Stimulated activated CD8-positive, alpha-beta memory T cell treated with anti-CD3 and anti-CD28 coated beads, Interleukin-7, amount 100 ng/mL, for 48 hours (primary cell): ENCODE measurements at places on chromosomes 16 and 17.

GRCh38 chr16:20971401-20971800 lies 70.8 kb downstream of the LYRM1 start:
- no peak for DNase-seq

- no peak for DNase-seq
These were observed 732 bp downstream of the PNPO start for GRCh38 chr17:47942096-47942510.

DNA sequence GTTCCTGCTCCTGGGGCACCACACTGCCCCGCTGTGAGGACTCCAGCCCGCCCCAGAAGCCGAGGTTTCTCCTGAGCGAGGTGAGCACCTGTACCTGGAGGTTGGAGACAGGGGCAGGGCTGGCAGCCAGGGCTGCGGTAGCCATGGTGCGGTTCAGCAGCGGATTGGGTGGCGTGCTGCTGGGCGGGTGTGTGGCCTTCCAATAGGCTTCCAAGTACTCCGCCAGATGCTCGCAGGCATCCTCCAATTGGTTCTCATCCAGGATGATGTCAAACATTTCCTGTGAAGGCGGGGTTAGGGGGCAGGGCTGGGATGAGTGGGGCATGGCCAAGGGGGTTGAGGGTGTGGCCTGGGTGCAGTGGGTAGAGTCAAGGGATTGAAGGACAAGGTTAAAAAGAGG lies 11.3 kb upstream of the ARL5C start:
- DNase-seq = no peak

DNA sequence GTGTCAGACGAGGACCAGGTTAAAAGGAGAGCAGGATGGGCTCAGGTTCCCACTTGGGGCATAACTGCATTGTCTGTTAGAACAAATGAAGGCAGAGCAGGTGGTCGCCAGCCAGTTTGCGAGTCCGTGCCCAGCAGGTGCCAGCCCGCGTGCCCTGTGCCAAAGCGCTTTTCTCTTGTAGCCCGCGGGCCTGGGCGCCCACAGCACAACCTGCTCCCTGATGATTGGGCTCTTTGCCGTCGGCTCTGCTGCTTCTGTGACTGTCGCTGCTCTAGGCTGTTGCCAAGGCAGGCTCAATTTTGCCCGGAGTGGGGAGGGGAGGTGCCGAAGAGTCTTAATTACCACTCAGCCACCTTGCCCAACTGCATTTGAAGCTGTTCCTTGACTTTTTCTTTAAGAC lies 21.1 kb downstream of the KNOP1 start:
- no peak for DNase-seq

- DNase-seq = no peak
These were observed 55.7 kb upstream of the FBXO47 start for GRCh38 chr17:39022924-39023323.
